ENCODE measurements at places on chromosomes 3 and 15.

DNA sequence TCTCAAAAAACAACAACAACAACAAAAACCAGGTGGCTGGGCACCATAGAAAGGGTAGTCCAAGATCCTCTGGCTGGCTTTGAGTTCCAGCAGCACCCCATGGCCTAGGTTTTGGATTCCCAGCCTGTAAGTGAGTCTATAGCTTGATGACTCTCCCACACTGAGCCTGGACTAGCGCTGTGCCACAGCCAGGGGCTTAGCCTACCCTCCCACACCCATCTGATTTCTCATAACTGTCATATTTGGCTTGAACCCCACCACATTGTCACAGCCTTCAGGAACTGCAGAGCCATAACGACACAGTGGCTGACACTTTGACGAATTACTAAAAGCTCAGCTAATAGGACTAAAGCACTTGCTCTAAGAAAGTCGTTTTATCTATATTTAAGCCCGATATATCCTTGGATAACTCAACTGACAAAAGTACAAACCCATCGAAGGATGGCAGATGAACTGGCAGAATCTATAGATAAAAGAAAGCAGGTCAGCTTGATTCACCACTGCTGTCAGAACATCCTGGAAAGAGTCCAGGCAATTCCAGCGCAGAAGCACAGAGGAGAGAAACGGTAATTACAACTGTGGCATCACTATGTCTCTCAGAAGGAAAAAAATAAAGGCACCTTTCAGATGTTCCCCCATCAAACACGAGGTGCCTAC lies 62.1 kb downstream of the HOMER2 start:
- no peak for DNase-seq

DNA sequence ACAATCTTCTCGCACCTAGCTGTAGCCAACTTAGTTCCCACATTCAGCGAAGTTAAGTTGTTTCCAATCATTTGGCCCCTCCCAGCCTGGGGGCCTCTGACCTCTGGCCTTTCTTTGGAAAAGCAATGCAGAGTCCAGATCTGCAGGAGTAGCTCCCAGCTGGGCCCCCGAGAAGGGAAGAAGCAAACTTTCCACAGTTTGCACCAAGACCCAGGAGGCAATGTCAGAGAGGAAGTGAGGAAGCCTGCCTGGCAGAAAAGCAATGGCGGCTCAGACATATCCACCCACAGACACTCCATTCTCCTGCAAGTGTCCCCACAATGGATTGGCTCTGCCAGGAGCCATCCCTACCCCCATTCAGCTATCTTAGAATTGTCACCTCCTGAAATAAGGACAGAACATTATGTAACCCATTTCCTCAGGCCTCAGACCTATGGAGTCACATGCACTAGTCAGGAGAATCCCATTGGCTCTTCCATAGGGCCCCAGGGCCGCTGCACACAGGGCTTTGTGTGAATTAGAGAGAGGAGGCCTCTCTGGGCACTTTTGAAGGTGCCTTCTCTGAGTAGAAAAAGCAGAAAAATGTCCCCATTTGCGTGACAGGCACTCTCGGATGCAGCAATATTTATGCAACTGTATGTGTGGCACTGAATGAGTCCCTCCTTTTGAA lies 3.0 kb upstream of the BUB1B start:
- DNase-seq = no peak

- no peak for DNase-seq
Measured at GRCh38 chr3:178086144-178086825, 450.0 kb upstream of the KCNMB2 start.

GRCh38 chr3:182325213-182325950 lies 467.9 kb upstream of the ATP11B start:
- DNase-seq = no peak

GRCh38 chr3:197022405-197023231 lies 7.0 kb downstream of the MELTF start:
- no peak for DNase-seq

GRCh38 chr3:42090973-42091731 lies at the start of gene TRAK1:
Gene TRAK1, plus strand, starts transcription at chr3:42091357. Its CDS starts 113 bp downstream, at chr3:42091470.
- no peak for DNase-seq

- no peak for DNase-seq
Measured at GRCh38 chr3:145902166-145902565, 258.8 kb downstream of the PLOD2 start.

GRCh38 chr15:47184003-47184907 lies 533.0 kb upstream of the SEMA6D start:
- no peak for DNase-seq

All from stimulated activated naive CD4-positive, alpha-beta T cell treated with Interleukin-2 at 50 U/mL for 16 hours (primary cell).